Stimulated activated CD8-positive, alpha-beta memory T cell treated with anti-CD3 and anti-CD28 coated beads, Interleukin-2, amount 100 ng/mL, for 1 hour (primary cell): ENCODE measurements at places on chromosomes 5 and 9.

GRCh38 chr5:81605299-81605698 is 145.6 kb downstream of the SSBP2 start:
- DNase-seq = no peak

- DNase-seq = no peak
These were observed 151.6 kb downstream of the FOCAD start for GRCh38 chr9:20835377-20836286.

GRCh38 chr9:27530915-27531755 is 1.5 kb upstream of the MOB3B start:
- DNase-seq = no peak

GRCh38 chr9:78525986-78526560 is 229.1 kb downstream of the PSAT1 start:
- DNase-seq = no peak

DNA sequence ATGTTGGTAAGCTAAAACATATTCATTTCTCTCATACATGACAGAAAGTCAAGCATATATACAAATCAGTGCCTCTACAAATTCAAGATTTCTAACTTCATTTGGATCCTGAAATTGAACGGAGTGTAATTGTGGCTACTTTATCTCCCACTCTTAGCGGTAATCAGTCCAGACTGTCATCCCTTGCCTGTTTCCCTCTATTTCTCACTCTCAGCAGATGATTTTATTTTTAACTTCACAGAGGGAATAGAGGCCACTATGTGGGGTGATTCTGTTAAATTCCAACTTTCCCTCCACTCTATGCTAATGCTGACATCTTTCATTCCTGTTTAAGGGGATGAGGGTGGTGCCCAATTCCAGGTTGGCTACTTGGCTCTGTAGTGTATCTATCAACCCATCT is 153.8 kb upstream of the KCNN2 start:
- DNase-seq = no peak

DNA sequence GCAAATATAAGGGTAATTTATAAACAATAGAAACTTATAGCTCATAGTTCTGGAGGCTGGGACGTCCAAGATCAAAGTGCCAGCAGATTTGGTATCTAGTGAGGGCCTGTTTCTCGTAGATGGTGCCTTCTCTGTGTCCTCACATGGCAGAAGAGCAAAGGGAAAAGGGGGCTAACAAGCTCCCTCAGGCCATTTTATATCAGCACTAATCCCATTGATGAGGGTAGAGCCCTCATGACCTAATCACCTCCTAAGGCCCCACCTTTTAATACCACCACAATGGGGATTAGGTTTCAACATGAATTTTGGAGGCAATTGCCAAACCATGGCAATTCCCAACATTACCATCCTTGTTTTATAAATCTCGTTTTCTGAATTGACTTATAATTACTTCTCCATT is 259.8 kb downstream of the ARRDC3 start:
- no peak for DNase-seq

GRCh38 chr5:176662371-176663333 is 15.4 kb downstream of the TSPAN17 start:
- DNase-seq = no peak

DNA sequence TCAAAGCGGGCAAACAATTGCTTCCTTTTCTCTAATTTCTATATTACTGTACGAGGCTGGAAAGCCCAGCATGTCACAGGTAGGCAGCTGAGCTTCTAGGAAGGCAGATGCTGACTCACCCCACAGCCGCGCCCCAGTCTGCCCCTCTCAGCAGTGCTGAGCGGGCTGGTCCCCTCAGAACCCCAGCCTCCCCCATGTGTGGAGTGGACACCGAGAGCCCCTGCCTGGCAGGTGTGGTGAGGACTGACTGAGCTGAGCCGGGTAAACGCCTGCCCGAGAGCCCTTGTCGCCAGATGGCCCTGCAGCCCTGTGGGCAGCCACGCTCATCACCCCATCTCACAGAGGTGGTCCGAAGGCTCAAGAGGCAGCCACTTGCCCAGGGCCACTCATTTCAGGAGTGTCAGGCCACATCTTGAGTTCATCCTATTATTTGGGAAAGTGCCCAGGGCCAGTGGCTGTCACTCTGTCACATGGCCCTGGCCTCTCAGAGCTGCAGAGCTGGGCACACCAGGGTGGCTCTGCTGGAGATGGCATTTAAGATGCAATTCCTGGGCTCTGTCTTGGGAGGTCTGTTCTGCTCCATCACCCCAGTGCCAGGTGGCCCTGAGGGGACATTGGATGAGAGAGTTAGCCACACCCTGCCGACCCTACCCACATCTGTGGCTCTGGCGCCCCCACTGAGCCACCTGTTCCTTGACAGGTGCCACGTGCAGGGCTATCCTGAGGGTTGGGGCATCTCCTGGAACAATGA is 12.4 kb downstream of the CARD19 start:
- DNase-seq = no peak
